ENCODE measurements at places on chromosomes 1 and 21. TPM values are rescaled to one million over a fixed set of nuclear protein-coding genes. Genes with fewer than 3 reads are reported as not detected.

DNA sequence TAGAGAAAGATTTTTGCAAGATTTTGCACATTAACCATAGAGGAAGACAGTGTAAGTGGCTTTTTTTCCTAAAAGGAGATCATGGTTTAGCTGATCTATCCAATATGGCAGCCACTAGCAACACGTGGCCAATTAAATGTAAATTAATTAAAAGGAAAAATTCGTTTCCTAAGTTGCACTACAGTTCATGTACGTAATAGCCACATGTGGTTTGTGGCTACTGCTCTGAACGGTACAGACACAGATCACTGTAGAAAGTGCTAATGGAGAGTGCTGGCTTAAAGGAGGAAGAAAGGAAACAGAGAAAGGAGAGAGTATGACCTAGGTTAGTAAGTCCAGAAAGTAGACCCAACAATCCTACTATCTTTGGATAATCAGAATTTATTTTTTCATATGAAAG is 170.8 kb downstream of the SIPA1L2 start:
- DNase-seq: no peak

LRRIQ3 gene
- 0.54 TPM for total RNA-seq

DIRAS3 gene
- 1.0 TPM for total RNA-seq

GRCh38 chr1:158969855-158970254 is 38.5 kb downstream of the PYHIN1 start:
- no peak for DNase-seq

GRCh38 chr1:239457491-239458143 is 71.2 kb downstream of the CHRM3 start:
- DNase-seq: no peak

GJA9 gene
- total RNA-seq: not detected

- no peak for DNase-seq
These were observed 23.7 kb downstream of the SRRM1 start for GRCh38 chr1:24666794-24667193.

GRCh38 chr1:229047161-229047839 is 223.6 kb upstream of the RAB4A start:
- DNase-seq: no peak

- no peak for DNase-seq
These were observed 19.2 kb upstream of the PIGK start for GRCh38 chr1:77238462-77238861.

DNA sequence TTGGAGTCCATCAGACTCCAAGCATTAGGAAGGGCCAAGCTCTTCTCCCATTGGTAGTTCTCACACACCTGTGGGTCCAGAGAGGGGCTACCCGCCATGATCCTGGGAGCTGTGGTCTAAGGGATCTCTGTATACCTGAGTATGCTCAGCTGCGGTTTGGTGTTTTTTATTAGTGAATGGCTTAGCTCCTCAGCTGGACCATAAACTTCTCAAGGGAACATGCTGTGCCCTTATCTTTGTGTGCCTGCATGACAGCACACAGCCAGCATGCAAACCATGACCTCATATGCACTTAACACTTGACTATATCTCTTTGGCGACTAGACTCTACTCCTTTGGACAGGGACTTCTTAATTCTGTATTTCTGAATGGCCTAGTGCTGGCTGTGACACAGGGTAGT is 94.5 kb downstream of the CD58 start:
- DNase-seq: no peak

FAM131C gene
- total RNA-seq: 0.66 TPM

DNA sequence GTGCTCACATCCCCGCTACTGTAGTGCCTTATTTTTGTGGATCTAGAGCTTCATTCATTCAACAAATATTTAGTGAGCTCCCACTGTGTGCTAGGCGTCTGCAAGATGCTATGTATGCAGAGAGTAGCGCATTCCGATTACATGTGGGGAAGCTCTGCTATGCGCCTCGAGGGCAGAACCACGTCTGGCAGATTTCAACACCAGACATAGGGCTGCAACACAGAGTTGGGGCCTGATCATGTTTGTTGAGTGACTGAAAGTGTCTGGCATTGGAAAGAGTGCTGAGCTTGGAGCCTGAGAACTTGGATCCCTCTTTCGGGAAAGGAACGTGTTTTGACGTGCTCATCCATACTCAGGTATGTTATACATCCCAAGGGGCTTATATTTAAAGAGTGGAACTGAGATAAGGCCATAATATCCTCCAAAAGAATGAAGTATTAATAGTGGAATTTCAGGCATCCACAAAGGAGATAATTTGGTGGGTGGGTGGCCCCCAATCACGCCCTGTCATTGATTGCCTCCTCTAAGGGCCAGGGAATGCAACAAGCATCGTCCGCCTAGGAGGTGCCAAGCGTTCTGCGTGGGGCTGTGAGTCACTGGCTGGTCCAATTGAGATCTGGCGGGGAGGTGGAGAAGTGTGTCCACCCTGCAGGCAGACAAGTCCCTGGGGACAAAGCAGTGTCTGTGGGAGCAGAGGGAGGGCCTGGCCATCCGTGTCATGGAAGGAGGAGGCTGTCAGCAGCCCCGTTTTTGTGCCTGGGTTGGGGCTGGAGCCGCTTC is 62.8 kb upstream of the ZBTB40 start:
- DNase-seq: no peak

GRCh38 chr1:160090760-160091159 is 7.7 kb downstream of the IGSF8 start:
- DNase-seq: no peak

ICOSLG gene
- 5.7 TPM for total RNA-seq

- no peak for DNase-seq
These were observed 11.5 kb downstream of the ATP1A4 start for GRCh38 chr1:160162931-160163330.

KLF17 gene
- total RNA-seq: not detected

- DNase-seq: no peak
These were observed 59.5 kb downstream of the ATP2B4 start for GRCh38 chr1:203686091-203686632.

NTMT2 gene
- not detected for total RNA-seq

DNA sequence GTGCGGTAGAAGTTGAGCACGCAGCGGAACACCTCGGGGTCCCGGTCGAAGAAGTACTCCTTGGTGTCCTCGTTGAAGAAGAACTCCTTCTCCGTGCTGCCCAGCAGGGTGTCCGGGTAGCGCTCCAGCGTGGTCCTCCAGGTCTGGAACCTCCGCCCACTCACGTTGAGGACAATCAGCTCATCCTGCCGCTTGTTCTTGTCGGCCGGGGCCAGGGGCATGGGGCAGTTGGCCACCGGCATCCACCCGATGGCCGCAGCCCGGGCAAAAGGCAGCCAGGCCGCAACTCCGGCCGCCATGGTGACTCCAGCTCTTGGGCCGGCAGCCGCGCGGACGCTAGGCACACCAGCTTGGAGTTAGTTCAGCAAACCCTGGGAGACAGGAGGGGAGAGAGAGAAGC is 7.0 kb downstream of the KCND3 start:
- no peak for DNase-seq

DNA sequence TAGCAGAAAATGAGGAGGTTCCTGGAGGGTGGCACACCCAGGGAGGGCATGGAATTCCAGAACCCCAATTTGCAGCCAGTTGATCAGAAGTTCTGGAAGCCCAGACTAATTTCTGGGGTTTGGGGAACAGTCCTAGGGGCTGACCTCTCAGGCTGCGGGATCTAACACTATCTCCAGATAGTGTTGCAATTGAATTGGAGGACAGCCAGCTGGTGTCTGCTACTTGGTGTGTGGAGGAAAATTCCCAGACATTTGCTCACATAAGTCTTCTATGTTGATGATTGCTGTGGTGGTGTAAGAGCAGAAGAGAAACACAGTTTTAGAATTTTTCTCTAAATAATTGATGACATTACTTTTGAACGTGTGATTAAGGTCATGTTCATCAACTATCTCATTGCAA is 154.3 kb upstream of the RNPC3 start:
- DNase-seq: no peak

MROH9 gene
- not detected for total RNA-seq

GRCh38 chr1:109977225-109977624 is 7.3 kb upstream of the AHCYL1 start:
- no peak for DNase-seq

DNA sequence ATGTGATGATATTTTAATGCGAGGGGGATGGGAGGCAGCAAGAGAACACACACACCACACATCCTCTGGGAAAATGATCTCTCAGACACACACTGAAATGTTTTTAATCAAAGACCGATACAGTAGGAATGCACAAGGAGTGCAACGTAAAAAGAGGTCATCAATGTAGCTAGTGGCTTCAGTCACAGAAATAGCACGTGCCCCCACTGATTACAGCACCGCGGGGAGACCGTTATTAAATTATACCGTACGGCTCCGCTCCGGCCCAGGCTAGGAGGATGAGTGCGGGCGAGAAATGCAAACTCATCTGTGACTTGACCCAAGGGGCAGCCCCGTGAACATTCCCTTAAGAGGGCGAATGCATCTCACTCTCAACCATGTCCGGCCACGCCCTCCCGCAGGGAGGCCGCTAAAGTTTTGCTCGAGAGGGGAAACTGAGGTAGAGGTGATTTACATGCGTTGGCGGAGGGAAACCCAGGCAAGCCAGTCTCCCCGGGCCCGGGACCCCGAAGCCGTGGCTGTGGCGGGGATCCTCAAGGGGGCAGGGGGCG is 552 bp downstream of the UBR4 start:
- no peak for DNase-seq

NUDT17 gene
- total RNA-seq: 2.8 TPM

GRCh38 chr1:54421101-54421504 is 14.9 kb upstream of the SSBP3 start:
- no peak for DNase-seq

DNA sequence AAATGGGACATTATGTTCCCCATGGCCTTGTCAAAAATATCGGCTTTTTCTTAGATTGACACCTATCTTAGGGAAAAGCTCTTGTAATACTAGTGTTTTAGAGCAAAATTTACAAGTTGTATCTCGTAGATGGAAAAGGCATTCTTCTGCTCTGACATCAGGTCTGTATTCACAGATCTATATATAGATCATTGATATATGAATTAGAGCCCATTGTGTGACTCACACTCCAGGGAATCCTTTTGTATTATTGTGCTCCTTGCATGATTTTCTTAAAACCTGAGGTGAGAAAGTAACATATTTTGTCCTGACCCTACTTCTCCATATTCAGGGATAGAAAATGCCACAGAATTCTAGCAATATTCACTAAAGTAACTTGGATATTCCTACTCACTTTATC is 1160.8 kb upstream of the B3GALT2 start:
- DNase-seq: no peak

DNA sequence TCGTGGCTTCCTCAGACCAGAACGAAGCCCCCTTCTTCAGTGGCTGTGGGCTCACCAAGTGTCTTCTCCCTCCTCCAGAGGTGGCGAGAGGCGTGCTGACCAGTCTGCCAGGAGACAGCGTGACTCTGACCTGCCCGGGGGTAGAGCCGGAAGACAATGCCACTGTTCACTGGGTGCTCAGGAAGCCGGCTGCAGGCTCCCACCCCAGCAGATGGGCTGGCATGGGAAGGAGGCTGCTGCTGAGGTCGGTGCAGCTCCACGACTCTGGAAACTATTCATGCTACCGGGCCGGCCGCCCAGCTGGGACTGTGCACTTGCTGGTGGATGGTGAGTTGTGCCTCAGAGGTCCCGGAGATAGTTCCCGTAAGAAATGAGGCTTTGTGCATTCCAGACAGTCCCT is 24.0 kb downstream of the IL6R start:
- DNase-seq: peak; percentile 38

TIE1 gene
- total RNA-seq: 0.70 TPM

DNA sequence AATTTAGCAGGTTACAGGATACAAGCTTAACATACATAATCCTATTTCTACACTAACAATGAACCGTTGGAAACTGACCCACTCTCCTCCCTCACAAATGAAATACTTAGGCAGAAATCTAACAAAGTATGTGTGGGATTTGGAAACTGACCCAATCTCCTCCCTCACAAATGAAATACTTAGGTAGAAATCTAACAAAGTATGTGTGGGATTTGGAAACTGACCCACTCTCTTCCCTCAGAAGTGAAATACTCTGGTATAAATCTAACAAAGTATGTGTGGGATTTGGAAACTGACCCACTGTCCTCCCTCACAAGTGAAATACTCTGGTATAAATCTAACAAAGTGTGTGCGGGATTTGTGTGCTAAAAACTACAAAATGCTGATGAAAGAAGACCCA is 60.3 kb downstream of the TRAF5 start:
- no peak for DNase-seq

- DNase-seq: peak; percentile 44
These were observed 178.6 kb upstream of the NRIP1 start for GRCh38 chr21:15243406-15243805.

DNA sequence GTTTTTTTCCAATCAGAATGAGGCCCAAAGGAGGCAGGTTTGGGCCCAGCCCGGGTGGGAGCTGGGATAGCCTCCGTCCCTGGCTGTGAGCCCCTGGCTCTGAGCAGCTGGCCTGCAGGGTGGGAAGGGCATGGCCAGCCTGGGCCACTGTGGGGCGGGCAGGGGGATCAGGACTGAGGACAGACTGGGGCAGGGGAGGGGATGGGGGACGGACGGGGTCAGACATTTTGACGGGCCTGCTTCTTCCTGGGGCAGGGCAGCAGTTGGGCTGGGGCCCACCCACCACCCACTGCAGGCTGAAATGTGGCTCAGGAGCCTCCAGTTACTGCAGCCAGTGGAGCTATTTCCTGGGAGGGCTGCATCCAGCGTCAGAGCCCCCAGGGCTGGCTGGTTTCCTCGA is 2.5 kb upstream of the SLC6A9 start:
- DNase-seq: no peak

DNA sequence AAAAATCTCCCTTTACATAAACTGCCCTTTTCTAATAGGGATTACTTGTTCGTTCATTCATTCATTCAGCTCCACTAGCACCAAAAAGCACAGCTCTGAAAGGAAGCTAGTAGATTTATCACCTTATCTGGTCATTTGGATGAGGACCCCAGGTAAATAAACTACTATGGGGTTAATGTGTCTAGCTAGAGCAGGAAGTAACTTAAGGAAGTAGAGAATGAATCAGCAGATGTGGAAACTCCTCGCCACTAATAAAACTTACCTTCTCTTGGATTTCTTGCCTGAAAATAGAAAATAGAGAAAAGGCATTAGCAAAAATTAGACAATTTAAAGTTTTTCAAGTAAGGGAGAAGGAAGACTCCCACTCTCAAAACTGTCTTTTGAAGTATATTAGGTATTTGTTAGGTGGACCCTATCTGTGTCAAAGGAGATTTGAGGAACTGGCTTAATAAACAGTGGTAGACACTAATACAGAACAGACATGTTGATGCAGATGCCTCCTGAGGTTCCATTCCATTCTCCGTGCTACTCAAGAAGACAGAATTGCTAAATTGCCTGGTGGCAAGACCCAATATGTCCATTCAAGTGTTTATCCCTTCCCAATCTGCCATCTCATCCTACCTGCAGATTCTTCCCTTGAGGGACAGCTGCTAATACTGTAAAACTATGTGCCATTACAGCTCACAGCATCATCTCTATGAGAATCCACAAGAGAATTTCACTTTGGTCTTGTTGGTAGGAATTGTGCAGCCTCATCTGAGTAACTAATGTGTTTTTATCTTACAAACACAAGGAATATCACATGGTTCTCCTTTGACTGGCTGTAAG is 14.9 kb downstream of the SELL start:
- no peak for DNase-seq

TLR5 gene
- 0.13 TPM for total RNA-seq

DNA sequence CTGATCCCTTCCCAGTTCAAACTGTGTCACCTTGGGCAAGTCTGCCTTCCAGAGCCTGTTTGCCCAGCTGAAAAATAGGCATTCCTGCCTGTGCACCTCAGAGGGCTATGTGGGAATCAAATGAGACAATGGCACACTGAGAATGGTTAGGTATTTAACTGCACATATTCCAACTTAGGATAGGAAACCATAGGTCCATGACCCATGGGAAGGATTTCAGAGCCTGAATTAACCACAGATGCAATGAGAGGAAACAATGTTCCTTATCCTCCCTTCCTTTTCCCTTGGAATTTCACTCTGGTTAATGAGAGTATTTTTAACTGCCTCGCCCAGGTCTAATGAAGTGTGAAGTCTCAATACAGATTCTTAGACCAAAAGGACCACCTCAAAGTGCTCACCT is 12.7 kb downstream of the PAFAH2 start:
- no peak for DNase-seq

Data from endodermal cell (in vitro differentiated cells).